Iris pigment epithelial cell (primary cell): ENCODE measurements at places on chromosomes 7 and 10.

GRCh38 chr7:43211286-43211685 lies 98.8 kb downstream of the HECW1 start:
- DNase-seq: no peak

DNA sequence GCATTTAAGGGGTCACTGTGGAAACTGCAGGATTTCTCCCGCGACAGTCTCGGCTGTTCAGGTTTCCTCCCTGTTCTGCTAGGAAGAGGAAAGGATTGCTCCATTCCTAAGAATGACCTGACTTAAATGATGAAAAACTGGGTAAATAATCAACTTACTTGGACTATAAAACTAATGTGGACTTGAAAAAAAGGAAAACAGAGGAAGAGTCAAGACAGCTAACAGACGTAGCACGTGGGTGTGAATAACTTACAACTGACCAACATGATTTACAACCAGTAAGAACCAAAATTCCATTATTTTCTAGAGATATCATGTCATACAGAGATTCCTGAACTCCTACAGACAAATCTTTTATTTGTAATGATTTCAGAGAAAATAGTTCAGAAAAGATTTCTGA lies 93.8 kb downstream of the ADAM12 start:
- no peak for DNase-seq

DNA sequence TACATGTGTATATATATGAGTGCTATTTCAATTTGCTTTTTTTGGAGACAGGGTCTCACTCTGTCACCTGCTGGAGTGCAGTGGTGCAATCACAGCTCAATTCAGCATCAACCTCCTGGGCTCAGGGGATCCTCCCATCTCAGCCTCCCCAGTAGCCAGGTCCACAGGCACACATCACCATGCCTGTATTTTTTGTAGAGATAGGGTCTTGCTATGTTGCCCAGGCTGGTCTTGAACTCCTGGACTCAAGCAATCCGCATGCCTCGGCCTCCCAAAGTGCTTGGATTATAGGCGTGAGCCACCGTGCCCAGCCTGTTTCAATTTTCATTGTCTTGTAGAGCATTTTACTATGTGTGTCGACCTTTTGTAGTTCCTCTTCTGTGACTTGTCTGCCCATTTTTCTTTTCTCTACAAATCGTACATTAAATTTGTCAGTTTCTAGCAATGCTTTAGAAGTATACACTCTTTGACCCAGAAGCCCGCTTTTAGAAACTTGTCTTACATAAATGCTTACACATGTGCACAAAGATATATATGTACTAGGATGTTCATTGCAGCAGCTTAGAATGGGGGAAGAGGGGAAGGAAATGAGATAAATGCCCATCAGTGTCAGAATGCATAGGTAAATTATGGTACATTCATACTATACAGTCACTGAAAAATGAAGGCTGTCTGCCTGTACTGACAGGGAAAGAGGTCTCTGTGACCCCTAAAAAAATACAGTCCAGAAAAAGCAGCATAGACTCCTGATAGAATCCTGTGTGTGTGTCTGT lies 12.2 kb upstream of the RFC2 start:
- DNase-seq: no peak

DNA sequence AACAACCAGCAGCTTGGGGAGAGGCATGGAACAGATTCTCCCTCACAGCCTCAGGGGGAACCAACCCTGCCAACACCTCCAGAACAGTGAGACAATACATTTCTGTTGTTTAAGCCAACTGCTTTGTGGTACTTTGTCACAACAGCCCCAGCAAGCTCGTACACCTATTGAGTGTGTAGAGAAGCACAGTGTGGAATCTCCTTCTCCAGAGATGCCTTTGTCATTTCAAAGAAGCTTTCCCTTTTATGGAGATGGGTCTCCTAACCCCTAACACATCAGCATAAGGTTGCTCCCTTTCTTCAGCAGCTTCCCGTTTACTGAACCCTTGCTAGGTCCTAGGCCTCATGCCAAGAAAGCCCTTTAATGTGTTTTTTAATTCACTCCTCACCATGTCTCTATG lies 60.7 kb upstream of the AGK start:
- DNase-seq: no peak

DNA sequence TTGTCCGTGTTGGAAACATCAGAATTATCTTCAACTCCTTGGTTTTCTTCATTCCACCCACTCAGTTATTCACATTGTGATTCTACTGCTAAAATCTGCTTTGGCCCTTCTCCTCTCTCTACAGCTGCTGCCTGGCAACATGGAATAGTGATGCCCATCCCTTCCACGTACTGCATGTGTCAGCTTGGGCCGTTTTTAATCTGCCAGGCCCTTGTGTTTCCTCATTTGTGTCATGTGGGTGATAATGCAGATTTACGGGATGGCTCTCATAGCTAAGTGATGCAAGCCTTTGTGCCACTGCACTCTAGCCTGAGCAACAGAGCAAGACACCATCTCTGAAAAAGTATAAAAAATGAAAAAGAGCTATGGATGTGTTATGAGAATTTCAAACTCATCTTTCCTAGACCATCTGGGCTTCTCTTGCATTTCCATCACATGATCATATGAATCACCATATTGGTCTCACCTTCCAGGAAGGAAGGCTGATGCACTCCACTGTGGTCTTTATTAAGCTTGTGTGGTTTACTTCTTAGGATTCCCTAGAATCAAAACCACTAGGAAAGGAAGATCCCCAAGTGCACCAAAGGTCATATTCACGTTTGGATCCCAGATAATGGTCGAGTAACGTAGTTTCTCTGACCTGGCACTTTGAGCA lies 20.6 kb upstream of the CELF2 start:
- DNase-seq: no peak

DNA sequence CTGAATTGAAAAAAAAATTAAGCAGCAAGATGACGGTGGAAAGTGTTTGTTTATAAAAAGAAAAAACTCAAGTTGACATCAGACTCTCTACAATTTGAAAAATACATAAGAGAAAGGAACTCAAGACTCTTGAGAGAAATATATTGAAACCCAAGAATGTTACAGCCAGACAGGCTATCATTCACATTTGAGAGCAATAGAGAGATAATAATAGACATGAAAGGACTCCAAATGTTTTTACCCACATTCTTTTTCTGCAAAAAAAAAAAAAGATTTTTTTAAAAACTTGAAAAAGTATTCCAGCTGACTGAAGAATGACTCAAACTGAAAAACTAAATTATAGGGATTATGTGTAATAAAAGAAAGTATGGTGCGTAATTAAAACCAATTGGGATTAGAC lies 532.4 kb downstream of the INHBA start:
- DNase-seq: no peak

DNA sequence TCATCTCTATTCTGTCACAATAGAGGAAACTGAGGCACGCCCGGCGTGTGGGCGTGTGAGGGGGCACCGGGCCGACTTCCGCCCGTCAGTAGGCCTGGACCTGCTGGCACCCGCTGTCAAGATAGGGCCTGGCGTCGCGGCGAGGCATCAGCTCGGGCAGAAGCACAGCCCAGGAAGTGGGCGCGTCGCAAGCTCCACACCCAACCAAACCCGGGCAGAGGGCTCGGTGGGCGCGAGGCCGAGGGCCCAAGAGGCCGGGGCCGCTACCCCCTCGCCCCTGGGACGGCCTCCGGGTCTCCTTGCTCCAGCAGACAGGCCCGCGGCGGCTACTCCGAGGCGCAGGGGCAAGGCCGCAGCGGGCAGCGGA lies 91.2 kb downstream of the SPAG6 start:
- no peak for DNase-seq
